Stimulated activated CD4-positive, alpha-beta T cell treated with anti-CD3 and anti-CD28 coated beads, Interleukin-1b, Interleukin-23, amount 100 ng/mL, for 24 hours (primary cell): ENCODE measurements at places on chromosomes 7 and 10.
A peak's percentile ranks its signal among the peaks of the same experiment; 100 is the strongest.

GRCh38 chr7:96085953-96086352 lies 235.9 kb downstream of the SLC25A13 start:
- no peak for DNase-seq

DNA sequence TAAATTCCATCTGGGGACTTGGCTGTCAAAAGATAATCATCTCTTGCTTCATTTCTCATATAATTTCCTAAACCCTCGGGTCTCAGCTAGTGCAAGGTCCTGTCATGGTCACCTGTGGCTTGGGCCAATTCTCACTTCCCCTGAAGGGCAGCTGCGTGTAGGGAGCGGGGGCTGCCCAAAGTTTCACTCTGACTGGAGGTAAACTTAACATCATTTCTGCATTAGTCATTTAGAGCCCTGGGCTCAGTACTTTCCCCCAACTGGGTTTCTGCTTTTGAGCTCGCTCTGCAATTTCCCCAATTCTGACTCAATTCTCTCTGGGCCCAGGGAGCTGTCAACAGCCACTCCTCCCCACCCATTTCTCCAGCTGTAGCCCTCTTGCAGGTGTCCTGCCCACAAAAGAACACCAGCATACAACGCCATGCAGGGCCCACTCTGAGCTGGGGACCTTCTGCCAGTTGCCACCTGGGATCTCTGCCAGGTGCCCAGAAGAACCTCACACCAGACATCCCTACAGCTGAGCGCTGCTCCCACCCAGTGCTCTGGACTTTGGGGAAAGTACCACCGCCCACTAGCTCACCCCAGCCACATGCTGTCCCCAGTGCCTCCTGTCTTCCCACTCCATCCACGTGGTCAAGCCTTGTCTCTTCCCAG lies 37.9 kb downstream of the VOPP1 start:
- peak; percentile 56 for DNase-seq

- no peak for DNase-seq
Observed at GRCh38 chr10:3765146-3765545, 19.9 kb downstream of the KLF6 start.

- DNase-seq: no peak
Observed at GRCh38 chr10:81367132-81367531, 507.9 kb upstream of the NRG3 start.

DNA sequence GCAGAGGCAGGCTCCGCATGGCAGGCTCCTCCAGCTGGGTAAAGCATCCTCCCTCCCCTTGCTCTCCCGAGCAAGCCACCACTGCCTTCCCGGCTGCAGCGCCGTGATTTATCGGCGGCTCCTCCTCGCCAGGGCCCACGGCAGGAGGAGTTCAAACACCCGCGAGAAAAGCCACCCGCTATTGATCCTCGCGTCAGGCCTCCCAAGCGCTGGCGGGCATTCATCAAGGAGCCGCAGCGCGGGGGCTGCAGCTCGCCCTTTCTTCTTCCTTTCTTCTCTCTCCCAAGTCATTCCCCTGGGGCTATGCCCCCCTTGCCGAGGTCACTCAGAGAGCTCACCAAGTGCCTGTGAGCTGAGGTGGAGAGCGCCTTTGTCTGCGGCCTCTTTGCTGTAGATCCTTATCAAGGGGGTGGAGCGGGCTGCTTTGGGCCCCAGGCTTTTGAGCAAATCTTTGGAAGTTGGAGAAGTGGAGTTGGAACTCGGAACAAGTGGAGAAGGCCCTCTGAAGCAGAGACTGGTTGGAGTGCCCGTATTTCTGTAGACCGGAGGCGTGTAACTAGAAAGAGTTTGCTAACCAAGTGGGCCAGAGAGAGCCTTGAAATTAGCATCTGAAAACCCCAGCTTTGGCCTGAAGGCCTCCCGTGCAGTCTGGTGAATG lies 107.2 kb upstream of the PPIF start:
- no peak for DNase-seq

DNA sequence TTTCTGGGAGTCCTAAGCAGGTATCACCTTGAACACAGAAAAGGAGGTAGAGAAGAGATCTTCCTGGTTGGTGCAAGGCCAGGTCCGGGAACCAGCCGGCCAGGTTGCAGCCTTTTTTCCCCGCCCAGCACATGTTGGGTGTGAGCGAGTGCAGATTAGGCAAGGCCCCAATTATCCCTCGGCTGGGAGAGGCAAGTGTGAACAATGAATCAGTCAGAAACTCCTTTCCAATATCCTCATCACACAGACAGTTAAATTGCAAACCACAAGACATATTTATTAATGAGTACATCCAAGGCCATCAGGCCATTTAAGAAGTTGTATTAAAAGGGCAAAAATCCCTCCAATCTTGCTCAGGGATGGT lies 115.0 kb upstream of the AFAP1L2 start:
- no peak for DNase-seq

DNA sequence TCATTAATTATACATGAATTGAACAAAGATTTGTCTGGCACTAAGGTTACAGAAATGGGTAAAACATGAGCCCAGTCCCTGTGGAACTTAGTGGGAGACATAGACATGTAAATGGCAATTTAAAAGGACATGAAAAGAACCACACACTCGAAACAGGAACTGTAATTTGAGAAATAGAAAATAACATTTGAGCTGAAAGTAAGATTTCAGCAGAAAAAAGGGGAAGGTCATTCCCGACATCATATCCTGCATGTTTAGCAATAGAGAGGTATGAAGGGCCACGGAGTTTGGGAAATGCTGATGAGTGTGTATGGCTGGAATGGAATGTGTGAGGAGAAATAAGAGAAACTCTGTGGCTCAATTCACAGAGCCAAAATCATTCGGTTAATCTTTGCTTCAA lies 175.4 kb upstream of the AHR start:
- no peak for DNase-seq

DNA sequence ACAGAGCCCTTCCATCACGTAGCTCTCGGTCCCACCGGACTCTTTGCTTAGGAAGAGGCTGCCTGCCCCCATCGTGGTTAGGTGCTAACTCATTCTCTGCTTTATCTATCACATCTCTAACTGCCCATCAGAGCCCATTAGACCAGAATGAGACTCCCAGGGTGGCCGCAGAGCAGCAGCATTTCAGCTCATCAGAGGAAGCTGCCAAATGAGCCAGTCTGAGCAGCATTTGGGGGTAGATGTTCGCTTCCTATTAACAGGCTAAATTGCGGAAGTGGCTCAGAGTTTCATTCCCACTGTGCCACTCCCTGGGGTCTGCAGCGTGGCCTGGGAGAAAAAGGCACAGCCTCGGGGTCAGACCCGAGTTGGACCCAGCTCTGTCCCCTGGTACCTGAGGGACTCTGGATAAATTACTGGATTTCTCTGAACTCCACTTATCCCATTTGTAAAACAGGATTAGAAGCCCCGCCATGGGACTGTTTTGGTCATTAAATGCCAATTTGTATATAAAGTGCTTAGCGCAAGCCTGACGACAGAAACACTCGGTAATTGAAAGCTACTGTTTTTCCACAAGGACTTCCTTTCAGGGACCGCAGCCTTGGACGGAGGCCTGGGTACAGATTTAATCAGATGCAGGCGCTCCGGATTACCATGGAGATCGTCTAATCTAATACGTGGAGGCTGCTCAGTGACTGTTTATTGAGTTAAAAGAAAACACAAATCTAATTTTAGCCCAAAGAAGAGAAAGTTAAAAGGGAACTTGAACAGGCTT lies 73.8 kb upstream of the PRLHR start:
- no peak for DNase-seq

DNA sequence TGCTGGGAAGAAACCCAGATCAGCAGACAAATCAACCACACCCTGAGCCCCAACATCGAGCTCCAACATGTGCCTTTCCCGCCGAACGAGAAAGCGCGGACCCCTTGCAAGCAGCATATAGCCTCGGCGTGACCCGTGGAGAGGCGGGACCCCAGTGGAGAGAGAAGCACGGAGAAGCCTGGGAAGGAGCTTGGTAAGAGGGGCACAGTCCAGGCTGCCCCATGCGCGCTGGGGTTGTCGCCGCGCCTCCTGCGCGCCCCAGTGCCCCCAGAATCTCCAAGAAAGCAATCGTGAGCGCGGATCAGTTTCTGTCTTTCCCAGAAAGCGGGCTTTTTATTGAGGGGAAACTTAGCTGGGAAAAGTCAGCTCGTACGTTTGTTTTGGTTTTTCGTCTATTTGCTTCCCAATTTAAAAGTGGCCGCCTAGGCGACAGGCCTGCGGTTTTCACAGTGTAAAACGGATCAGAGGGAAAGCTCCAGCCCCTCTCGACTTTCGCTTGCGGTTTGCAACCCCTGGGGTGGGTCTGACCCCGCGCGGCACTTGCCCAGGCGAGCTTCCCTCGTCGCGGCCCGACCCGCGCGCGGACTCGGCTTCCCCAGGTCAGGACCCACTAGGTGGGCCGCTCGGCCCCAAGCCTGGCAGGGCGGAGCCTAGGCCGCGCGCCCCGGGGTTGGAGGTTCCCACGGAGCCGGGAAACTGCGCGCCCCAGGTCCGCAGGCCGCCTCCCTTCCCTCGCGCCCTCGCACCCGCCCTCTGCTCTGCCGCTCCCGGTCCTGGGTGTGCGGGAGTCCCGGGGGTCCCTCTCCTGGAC lies 31.1 kb downstream of the SKIDA1 start:
- no peak for DNase-seq

GRCh38 chr10:22369434-22370072 lies 24.3 kb downstream of the SPAG6 start:
- DNase-seq: no peak

DNA sequence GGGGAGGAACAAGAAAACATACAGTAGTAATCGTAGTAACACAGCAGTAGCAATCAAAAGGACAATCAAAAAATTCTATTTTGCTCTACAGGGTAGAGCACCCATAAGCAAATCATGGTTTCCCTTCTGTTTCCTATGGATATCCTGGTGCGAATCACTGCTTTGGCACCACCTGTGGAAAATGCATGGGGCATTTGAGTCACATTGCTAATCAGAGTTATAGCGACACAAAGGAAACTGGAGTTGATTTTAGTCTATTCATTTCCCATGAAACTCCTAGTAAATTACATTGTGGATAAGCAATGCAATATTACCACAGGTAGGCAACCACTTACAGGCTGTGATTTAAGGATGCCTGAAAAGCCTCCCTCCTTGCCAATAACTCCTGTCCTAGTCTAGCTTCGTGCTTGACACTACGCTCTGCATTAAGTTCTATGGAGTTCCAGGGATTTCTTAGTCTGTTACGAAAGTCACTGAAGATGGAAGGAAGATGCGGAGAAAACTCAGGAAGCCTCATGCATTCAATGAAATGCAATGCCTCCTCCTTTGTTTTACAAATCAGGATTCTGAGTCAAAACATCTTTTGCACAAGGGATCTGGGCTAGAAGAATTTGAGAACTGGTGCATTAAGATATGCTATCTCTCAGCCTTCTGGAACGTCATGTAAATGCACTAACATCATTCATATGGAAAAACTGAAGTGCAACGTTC lies 188.4 kb downstream of the DGKI start:
- no peak for DNase-seq

DNA sequence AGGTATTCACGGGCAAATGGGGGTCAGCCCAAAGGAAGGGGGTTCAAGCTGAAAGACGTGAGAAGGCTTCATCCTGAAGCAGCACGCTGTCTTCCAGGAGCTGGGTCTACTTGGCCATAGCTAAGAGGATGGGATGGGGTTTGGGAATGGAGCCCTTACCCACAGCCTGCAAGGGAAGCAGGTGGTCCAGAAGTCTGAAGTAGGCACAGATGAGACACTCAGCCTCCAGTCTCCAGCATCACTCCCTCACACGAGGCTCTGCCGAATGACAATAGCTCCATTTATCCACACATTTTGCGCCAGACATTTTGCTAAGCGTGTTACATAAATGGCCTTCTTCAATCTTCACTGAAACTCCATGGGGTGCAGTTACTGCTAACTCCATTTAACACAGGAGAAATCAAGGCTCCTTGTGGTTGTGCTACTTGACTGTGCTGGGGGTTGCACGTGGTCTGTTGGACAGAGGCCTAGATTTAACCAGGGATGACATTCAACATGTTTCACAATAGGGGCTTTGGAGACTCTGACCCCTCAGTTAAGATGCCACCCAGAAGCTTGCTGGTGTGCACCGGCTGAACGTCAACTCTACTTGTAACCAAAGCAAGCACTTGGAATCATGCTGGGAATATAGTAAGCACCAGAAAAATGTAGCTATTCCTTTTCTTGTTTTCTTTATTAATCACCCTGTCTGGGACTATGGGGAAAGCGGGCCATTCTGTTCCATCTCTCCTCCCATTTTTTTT lies 85.3 kb downstream of the FAM241B start:
- no peak for DNase-seq
